ENCODE measurements at places on chromosomes 5 and 9.

DNA sequence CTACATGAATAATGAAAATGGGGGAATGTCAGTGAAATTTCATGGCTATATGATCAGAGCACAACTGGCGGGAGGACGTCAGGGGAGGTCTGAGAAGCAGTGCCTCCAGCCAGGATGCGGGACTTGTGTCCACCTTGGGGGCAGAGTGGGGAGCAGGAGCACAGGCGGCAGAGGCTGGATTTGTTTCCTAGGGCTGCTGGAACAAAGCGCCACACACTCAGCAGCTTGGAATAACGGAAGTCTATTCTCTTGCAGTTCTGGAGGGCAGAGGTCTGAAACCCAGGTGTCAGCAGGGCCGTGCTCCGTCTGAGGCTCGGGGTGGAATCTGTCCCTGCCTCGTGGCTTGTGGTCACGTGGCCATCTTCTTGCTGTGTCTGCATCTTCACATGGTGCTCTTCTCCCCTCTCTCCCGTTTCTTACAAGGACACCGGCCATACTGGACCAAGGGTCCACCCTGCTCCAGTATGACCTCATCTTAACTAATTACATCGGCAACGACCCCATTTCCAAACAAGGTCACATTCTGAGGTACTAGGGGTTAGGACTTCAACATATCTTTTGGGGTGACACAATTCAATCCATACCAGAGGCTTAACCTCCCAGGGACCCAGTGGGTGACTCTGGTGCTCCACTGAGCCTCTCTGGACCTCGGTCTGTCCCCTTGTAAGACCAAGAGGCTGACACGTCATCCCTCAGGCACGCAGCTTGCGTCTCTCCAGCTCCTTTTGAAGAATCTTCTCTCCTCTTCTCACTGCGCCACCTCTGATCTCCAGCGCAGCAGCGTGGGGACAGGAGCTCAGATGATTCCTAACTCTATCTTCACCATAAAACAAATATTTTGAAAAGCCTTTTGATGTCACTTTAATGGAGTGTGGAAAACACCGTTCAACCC is 202.5 kb downstream of the CDK5RAP2 start:
- DNase-seq = peak; percentile 62

DNA sequence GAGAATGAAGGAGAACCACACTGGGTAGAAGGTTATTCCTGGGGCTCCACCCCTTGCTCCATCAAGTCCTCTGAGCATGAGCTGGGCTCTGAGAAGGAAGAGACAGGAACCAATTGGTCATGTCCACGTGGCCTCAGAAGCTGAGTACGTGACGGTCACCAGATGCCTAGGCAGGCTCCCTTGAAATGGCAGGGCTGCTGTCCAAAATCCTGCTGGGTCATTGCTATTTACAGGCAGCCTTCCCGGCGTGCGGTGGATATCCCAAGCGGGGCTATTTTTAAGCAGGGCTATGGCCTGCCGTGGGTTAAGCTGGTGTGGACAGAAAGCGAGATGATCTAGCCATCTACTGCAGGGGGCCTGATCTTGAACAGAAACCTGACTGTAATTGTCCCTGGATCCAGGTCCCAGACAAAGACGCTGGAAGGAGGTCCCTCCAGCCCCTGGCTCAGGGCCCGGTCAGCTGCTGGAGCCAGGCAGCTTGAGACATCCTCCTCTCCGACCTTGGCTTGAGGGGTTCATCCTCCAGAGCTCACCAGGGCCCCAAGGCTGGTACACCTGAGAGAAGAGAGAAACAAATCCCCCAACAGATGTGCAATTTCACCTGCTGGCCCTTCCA is 550 bp upstream of the CKMT2 start:
- no peak for DNase-seq

GRCh38 chr5:157476702-157477408 is 16.8 kb downstream of the NIPAL4 start:
- peak; percentile 52 for DNase-seq

GRCh38 chr5:54758038-54758437 is 227.4 kb downstream of the ESM1 start:
- DNase-seq = no peak

DNA sequence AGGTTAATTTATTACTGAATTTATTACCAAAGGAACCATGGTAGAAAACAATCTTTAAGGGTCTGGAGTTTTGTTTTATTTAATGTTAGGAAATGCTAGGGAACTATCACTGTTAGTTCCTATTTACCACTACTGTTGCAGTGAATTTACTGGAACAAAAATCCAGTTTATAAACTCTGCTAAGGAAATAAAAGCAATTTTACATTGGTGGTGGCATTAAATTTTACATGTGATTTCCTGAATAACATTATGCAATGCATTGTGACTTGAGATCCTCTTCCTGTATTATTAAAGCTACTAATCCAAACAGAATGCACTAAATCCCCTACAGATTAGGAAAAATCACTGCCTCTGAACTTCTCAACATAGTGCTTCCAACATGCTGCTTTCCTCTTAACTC is 599.5 kb upstream of the PTGER4 start:
- no peak for DNase-seq

DNA sequence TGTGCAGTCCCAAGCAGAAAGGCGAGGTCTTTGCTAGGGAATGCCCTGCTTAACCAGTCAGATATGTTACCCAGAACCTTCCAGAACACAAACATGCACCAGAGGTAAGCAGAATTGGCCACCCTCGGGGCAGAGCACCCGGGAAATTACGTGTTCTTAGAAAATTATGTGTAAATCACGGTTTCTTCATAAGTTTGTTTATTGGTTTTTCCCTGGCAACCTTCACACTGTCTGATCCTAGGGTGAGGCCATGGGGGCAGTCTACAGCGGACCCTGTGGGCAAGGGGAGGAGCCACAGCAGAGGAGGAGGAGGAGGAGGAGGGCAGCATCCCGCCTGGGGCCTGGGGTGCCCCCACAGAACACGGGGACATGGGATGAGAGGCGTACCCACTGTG is 31.4 kb downstream of the RXRA start:
- DNase-seq = no peak

- DNase-seq = no peak
Observed at GRCh38 chr5:110900829-110901228, 162.0 kb downstream of the SLC25A46 start.
